ENCODE measurements at places on chromosomes 3 and 15.

DNA sequence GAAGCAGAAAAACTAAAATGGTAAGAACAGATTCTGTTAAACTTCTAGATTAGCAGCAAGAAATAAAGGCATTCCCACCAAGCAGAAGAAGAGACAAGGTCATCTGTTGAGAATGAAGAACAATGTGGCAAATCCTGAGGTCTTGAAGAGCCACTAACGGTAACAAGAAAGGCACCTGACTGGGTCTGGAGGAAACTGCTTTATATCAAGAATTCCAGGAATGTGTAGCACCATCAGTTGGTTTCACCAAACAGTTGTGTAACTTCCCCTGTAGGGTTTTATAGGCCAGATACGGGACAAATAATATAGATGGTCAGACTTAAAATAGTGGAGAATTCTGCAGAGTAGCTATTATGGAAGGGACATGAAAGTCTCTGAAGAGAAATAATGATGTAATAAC is 57.3 kb downstream of the ACAP2 start:
- DNase-seq = no peak

DNA sequence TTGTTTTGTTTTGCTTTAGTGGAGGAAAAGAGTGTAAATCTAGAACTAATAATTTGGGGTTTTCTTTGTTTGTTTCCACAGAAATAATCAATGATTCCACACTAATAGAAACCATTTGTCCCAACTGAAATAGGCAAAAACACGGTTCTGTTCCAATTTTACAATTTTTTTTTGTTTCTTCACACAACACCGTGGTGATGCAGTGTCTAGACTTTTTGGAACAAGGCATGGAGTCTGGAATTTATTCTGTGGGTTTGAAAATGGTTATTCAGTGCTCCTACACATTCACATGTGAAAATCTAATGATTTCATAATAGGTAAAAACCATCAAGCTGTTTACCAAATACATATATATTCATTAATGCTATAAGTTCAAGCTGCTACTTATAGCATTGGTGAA is 629.0 kb upstream of the TGFBR2 start:
- no peak for DNase-seq

DNA sequence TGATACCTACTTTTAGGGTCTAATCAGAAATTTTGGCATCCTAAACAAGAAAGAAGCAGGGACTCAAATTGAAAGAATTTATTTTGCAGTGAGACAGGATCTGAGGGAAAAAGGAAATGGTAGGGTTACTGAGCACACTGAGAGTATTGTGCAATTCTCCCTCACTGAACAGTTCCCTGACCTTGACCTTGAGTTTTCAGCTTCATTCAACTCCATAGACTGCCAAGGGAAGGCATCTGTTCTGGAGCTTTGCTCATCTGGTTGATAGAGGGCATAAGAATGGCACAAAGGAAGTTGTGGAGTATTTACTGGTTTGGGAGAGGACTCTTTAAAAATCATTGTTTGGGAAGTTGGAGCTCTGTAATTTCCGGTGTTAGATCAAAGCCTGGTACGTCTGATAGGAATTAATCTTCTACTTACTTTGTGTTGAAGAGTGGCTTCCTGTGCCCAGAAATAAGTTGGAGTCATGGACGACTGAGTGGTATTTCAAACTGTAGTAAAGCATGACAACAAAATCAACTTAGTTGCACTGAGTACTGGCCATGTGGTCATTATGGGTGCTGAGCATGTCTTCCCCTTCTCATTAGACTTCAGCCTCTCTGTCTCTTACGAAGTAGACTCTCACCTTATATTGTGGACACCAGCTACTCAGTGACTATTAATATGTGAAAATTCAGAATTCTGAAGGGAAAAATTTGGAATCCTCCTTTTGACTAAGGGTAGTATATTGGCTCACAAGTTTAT is 40.8 kb downstream of the CLDN1 start:
- DNase-seq = no peak

DNA sequence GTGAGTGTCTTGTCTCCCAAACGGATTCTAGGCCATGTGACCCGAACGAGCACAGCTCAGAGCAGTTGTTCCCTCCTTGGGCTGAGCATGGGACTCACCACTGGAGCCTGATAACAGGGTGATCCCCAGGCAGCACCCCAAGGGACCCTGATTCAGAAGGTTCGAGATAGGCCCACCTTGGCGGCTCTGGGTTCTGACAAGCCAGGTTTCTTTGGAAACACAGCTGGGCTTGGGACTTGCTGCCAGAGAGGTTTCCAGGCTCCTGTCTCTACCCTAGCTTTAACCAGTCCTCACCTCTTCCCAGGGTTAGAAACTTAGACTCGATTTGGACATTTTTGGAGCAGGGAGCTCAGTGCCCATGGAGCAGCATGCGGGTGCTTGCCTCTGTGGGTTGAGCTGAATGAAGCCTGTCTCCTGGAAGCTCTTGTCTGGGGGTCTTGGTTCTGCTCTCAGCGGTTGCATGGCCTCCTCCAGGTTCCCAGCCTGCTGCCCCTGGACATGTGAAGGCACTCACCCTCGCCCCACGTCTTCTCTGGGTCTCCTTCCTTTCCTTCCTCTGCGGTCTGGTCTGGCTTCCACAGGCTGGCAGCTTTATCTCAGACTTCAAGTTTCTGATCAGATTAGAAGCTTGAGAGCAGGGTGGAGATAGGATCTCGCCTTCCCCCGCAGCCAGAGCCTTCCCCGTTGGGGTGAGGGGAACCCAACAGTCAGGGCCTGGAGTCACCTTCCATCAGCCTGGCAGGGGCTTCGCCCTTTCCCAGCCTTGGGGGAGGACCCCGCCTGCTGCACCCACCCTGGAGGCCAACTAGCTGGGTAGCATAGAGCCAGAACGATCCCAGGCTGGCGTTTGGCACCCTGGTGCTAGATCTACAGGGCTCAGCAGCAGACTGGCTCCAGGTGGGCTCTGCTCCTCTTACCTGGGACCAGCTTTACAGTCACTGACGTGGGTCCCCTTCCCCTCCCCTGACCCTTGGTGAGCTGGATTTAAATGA is 21.0 kb downstream of the PAQR5 start:
- no peak for DNase-seq

- DNase-seq = no peak
These were observed 26.6 kb upstream of the STIMATE start for GRCh38 chr3:52923963-52924362.

DNA sequence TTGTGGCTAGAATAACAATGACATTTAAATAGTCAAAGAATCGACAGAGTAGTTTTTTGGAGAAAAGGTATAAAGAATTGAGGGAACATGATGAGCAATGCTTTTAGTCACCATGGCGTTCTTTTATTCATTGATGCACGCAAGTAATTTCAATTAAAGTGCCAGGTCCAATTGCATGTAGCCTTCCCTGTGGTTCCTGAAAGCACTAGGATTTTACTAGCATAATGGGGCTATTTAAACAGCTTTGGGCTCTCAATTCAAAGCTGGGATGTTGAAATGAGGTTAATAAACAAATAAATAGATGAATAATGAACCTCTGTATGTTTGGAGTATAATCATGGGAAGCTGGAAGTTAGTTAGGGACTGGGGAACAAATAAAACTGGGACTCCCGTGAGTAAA is 121.2 kb upstream of the GAP43 start:
- no peak for DNase-seq

DNA sequence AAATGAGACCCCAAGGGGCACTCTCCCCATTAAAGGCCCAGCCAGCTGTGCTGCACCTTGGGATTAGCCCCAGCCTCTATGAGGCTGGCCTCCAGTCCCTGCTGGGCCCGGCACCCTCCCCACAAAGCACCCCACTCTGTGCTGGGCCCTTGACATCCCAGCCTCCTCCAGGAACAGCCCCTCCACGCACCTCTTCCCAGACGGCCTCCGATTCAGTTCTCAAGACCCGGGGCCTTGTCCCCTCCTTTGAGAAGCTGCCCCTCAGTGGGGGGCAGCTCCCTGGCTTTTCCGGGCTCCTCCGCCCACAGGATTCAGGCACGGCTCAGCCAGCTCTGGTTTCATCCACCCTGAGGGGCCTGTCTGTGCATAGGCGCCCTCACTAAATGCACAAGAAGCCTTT is 144.1 kb downstream of the LRRK1 start:
- no peak for DNase-seq

- DNase-seq = no peak
These were observed 84.9 kb upstream of the NEO1 start for GRCh38 chr15:72967397-72967796.

GRCh38 chr15:27339138-27339537 is 368.2 kb downstream of the GABRG3 start:
- DNase-seq = peak; percentile 88

DNA sequence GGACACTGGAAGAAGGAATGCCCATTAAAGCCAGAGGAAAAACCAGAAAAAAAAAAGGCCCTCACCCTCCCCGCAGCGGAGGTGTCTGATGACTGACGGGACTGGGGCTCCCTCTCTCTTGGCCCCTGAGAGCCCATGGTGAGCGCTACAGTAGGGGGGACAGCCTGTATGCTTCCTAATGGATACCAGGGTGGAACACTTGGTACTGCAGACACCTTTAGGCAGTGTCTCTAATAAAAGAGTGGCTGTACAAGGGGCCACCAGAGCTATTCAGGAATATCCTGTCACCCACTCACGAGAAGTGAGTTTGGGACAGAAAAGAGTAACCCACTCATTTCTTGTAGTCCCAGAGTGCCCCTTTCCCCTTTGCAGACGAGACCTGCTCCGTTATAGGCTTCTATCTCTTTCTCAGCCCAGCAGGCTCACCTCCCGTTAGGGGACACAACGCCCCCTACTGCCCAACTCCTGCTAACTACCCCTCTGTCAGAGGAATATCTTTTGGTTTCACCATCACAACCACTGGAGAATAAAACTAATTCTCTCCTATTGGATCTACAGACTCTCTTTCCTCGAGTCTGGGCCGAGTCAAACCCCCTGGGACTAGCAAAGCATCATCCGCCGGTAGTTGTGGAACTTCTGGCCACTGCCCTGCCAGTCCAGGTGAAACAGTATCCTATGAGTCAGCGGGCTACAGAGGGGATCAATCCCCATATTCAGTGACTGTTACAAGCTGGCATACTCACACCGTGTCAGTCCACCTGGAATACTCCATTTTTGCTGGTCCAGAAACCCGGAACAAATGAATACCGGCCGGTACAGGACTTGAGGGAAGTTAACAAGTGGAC is 40.8 kb downstream of the ZBTB11 start:
- DNase-seq = peak; percentile 64

DNA sequence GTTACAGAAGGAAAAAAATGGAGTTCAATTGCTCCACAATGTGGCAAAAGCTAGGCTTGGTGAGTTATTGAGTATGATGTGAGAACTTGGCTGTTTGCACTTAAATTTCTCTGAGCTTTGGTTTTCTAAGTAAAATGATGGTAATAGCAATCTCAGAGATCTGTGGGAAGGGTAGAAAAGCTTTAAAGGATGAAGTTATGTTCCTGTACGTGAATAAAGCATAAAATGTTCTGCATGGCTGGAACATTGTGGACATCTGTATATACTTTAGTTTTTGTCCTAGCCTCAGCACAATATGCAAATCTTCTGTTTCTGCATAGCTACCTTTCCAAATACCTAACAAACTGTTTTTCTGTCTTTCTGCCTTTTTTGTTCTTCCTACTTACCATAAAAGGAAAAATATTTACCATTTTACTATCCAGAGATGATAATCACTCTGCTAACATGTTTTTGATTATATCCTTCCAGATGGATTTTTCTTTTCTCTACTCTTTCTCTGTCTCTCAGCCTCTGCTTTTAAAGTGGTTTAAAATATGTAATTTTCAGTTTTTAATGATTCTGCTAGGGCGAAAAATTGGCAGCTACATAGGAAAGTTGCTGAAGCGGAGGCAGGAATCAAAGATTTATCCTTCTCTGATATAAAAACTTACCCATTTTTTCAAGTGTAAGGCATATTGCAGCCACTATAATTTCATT is 188.1 kb downstream of the FNDC3B start:
- no peak for DNase-seq

- no peak for DNase-seq
These were observed 42.1 kb downstream of the EEFSEC start for GRCh38 chr3:128195369-128195768.

GRCh38 chr15:27119695-27120266 is 148.8 kb downstream of the GABRG3 start:
- DNase-seq = peak; percentile 89

DNA sequence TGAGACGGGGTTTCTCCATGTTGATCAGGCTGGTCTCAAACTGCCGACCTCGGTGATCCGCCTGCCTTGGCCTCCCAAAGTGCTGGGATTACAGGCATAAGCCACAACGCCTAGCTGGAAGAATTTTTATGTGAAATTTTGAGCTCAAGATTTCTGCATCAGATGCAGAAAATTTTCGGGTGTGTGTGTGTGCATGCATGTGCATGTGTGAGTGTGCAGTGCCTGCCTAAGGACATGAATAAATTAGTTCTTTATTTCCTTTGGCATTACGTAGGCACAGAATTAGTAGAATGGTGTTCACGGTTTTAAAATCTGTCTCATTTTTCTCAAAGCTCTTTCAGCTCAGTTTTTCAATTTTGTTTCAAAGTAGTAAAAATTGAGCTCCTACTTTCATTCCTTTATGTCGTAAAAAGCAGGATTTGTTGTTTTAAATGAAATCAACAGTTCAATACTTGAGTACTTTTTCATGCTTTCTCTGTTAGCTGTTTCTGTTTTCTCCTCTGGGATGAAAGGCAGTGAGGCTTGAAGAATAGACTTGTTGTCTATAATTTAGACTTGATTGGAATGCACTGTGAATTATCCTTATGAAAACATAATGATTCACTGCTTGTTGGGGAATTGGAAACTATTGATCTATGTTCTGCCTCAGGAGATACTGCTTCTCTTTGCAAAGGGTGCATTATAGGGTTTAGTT is 23.3 kb upstream of the RAB11A start:
- DNase-seq = no peak

GRCh38 chr3:193573403-193574191 is 18.9 kb upstream of the ATP13A4 start:
- peak; percentile 37 for DNase-seq

GRCh38 chr15:81002331-81003096 is 1.8 kb downstream of the TLNRD1 start:
- DNase-seq = no peak

- no peak for DNase-seq
These were observed 172.3 kb downstream of the SLCO3A1 start for GRCh38 chr15:92025706-92026270.

DNA sequence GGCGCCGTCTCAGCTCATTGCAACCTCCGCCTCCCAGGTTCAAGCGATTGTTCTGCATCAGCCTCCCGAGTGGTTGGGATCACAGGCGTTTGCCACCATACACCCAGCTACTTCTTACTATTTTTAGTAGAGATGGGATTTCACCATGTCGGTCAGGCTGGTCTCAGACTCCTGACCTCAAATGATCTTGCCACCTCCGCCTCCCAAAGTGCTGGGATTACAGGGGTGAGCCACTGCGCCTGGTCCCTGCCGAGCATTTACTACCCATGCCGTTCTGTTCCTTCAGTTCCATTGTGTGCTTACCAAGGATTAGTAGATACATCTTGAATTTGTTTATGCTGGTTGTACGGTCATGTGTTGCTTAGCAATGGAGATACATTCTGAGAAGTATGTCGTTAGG is 10.3 kb downstream of the CHD2 start:
- no peak for DNase-seq

DNA sequence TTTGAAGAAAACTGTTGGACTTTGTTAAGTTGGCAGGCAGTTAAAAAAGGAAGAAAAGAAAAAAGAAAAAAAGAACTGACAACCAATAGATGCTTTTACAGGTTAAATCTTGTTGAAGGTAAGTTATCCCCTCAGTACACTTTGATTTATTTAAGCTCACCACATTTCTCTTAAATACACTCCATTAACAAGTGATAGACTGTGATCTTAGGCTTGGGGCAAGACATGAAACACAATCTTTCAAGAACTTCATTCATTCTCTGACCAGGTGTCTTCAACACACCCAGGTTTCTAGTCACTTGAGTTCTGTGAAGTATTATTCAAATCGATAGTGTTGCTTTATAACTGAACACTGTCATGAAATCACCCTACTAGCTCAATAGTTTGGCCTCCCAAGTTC is 751.9 kb downstream of the ROBO1 start:
- DNase-seq = no peak

GRCh38 chr3:194688200-194688740 is 2.6 kb downstream of the FAM43A start:
- no peak for DNase-seq

Data from esophagus muscularis mucosa (tissue), 4 donors.